ENCODE measurements at places on chromosomes 7 and 10.
A peak's percentile ranks its signal among the peaks of the same experiment; 100 is the strongest.

DNA sequence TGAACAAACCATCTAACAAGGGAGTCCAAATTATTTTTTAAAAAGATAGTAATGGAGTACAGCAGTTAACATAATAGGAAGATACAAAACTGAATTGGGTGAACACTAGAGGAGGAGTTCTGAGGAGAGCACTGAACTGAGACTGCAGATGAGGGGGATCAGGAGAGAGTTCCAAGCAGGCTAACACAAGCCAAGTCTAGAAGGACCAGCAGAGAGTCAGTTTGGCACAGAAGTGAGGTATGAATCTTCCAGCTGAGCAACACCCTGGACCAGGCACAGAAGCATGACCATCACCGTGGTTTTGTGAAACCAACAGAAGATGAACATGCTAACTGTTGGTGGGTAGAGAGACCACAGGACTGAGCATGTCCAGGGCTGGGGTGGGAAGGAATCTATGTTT is 30.8 kb upstream of the PLCE1 start:
- no peak overlapping the region for H3K4me3 ChIP-seq
- peak overlapping the region; percentile 21 for H3K27ac ChIP-seq
- no peak for DNase-seq
- no peaks in the 10 kb centered on the region for H3K27me3 ChIP-seq
- H3K4me1 ChIP-seq: no peaks in the 10 kb centered on the region

GRCh38 chr10:90530521-90530920 is 327.3 kb downstream of the HTR7 start:
- H3K27ac ChIP-seq: no peak overlapping the region
- H3K36me3 ChIP-seq: no peaks in the 10 kb centered on the region
- H3K27me3 ChIP-seq: no peaks in the 10 kb centered on the region

GRCh38 chr7:1558841-1559625 is 3.0 kb upstream of the TMEM184A start:
- no peak for DNase-seq
- peaks cover 40% of the 10 kb centered on the region for H3K4me1 ChIP-seq
- H3K27me3 ChIP-seq: no peaks in the 10 kb centered on the region

GRCh38 chr7:133709036-133709880 is 417.9 kb upstream of the LRGUK start:
- no peak overlapping the region for H3K27ac ChIP-seq
- H3K36me3 ChIP-seq: no peaks in the 10 kb centered on the region
- H3K4me1 ChIP-seq: no peaks in the 10 kb centered on the region
- H3K27me3 ChIP-seq: no peaks in the 10 kb centered on the region
- DNase-seq: no peak
- H3K4me3 ChIP-seq: no peak overlapping the region

- no peak overlapping the region for H3K27ac ChIP-seq
- H3K36me3 ChIP-seq: no peaks in the 10 kb centered on the region
- no peak for DNase-seq
- no peaks in the 10 kb centered on the region for H3K4me1 ChIP-seq
Observed at GRCh38 chr7:81873559-81873958, 103.7 kb upstream of the HGF start.

DNA sequence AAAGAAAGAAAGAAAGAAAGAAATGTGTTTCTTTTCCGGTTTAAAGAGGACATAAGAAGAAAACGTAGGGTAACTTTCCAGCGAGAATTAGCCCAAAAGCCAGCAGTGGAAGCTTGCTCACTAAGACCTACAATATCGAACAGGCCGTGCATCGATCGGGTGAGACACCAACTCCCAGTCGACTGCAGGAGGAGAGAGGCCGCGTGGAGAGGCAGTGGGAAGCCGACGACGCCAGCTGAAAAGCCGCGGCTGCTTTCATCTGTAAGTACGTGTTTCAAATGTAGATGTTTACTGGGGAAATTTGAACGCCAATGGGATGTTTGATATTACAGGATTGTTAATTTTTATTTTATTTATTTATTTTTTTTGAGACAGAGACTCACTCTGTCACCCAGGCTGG is 28.6 kb upstream of the GIMAP8 start:
- H3K27me3 ChIP-seq: no peaks in the 10 kb centered on the region
- no peak overlapping the region for H3K4me3 ChIP-seq
- H3K4me1 ChIP-seq: peaks cover 8% of the 10 kb centered on the region
- DNase-seq: no peak
- H3K36me3 ChIP-seq: no peaks in the 10 kb centered on the region

GRCh38 chr10:15796098-15796759 is 64.1 kb downstream of the MINDY3 start:
- H3K4me1 ChIP-seq: peaks cover 8% of the 10 kb centered on the region
- no peaks in the 10 kb centered on the region for H3K36me3 ChIP-seq
- no peak overlapping the region for H3K4me3 ChIP-seq
- DNase-seq: no peak
- no peaks in the 10 kb centered on the region for H3K27me3 ChIP-seq

GRCh38 chr7:95843286-95843685 is 70.9 kb downstream of the DYNC1I1 start:
- no peaks in the 10 kb centered on the region for H3K27me3 ChIP-seq
- no peak for DNase-seq
- no peak overlapping the region for H3K27ac ChIP-seq
- H3K4me3 ChIP-seq: no peak overlapping the region
- H3K4me1 ChIP-seq: no peaks in the 10 kb centered on the region
- no peaks in the 10 kb centered on the region for H3K36me3 ChIP-seq

DNA sequence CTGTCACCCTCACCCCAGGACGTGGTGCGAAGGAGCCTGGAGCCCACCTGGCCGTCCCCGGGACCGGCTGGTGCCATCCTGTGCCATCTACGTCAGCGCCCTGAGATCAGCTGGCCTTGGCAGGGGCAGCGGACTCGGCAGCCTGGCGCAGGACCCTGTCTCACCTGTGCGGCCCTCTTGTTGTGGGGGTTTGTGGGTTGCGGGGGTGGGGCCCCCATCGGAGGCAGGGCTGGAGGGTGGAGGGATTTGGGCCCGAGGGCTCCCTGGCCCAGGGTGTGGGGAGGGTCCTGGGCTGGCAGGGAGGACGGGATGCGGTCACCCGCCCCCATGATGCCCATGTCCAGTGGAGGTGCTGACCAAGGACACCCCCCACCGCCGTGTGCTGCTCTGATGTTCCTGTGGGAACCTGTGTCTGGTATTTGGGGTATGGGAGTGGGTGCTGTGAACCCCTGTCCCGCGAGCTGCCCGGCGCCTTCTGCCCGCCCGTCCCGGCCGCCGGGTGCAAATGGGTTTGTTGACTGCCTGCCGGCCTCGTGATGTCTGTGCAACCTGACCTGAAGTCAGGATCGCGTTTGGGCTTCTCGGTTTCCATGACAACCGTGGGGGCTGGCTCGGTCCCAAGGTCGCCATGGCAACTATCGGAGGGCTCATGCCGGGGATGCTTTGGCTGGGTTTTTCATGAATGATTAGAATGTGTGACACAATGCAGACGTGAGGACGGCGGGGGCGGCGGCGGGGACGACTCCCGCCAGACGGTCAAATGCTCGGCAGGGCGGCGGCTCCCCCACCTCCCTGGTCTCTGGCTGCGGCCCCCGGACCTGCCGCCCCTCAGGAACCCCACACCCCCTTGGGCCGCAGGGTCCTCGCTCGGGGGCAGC is 7.3 kb downstream of the MAFK start:
- peak overlapping the region; percentile 97 for H3K27ac ChIP-seq
- peak overlapping the region; percentile 25 for H3K4me3 ChIP-seq
- H3K27me3 ChIP-seq: no peaks in the 10 kb centered on the region
- peaks cover 27% of the 10 kb centered on the region for H3K36me3 ChIP-seq

GRCh38 chr10:7589748-7590147 is 77.0 kb downstream of the ITIH5 start:
- no peak overlapping the region for H3K27ac ChIP-seq
- no peaks in the 10 kb centered on the region for H3K36me3 ChIP-seq
- no peaks in the 10 kb centered on the region for H3K4me1 ChIP-seq
- DNase-seq: no peak
- no peaks in the 10 kb centered on the region for H3K27me3 ChIP-seq
- no peak overlapping the region for H3K4me3 ChIP-seq

- H3K27me3 ChIP-seq: no peaks in the 10 kb centered on the region
- H3K27ac ChIP-seq: peak overlapping the region; percentile 65
- DNase-seq: no peak
- H3K36me3 ChIP-seq: no peaks in the 10 kb centered on the region
Observed at GRCh38 chr10:114375047-114375446, 29.3 kb downstream of the AFAP1L2 start.

DNA sequence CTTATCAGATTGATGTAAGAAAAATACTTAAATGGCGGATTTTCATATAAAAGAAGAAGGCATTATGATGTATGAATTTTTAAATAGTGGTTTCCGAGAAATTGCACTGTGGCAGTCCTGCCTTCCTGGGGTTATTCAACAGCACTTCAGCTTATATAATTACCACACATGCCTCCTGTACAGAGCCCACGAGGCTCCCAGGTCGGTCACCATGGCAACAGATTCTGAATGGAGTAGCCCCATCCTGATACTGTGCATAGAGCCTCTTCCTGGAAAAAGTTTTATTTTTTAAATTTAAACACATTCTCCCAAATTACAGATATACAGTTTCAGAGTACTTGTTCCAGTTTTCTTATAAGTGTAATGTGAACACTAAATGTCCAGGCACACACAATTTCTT is 15.9 kb upstream of the ASB4 start:
- H3K36me3 ChIP-seq: no peaks in the 10 kb centered on the region
- H3K27ac ChIP-seq: no peak overlapping the region
- DNase-seq: no peak
- no peaks in the 10 kb centered on the region for H3K27me3 ChIP-seq
- H3K4me3 ChIP-seq: no peak overlapping the region

GRCh38 chr10:5413012-5413938 is 918 bp downstream of the NET1 start:
- H3K4me1 ChIP-seq: no peaks in the 10 kb centered on the region
- peak overlapping the region; percentile 83 for H3K4me3 ChIP-seq
- no peak for DNase-seq
- H3K27me3 ChIP-seq: no peaks in the 10 kb centered on the region
- H3K27ac ChIP-seq: peak overlapping the region; percentile 87
- no peaks in the 10 kb centered on the region for H3K36me3 ChIP-seq

GRCh38 chr10:95264227-95265051 is 26.4 kb downstream of the PDLIM1 start:
- peak overlapping the region; percentile 55 for H3K27ac ChIP-seq
- no peaks in the 10 kb centered on the region for H3K27me3 ChIP-seq
- no peak for DNase-seq
- peaks cover 30% of the 10 kb centered on the region for H3K4me1 ChIP-seq

DNA sequence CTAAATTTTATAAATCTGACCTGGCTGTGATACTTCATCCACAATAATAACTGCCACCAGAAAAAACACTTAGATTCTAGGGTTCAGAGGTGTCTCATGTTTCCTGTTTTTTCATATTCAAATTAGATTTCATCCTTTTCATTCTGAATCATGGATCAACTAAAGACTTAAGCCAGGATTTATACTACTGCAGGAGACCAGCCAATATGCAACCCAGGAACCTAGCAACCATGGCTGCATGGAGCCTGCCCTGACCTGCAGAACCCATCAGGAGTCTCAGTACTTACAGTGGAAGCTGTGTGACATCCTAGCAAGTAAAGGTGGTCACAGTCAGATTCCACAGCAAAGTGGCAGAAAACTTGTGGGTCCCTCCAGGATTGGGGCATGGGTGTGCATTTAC is 40.5 kb upstream of the RNF148 start:
- DNase-seq: no peak
- no peaks in the 10 kb centered on the region for H3K36me3 ChIP-seq
- H3K4me1 ChIP-seq: no peaks in the 10 kb centered on the region
- no peaks in the 10 kb centered on the region for H3K27me3 ChIP-seq
- H3K27ac ChIP-seq: no peak overlapping the region

GRCh38 chr7:126727930-126728391 is 524.8 kb downstream of the GRM8 start:
- H3K36me3 ChIP-seq: no peaks in the 10 kb centered on the region
- no peaks in the 10 kb centered on the region for H3K27me3 ChIP-seq
- DNase-seq: no peak

DNA sequence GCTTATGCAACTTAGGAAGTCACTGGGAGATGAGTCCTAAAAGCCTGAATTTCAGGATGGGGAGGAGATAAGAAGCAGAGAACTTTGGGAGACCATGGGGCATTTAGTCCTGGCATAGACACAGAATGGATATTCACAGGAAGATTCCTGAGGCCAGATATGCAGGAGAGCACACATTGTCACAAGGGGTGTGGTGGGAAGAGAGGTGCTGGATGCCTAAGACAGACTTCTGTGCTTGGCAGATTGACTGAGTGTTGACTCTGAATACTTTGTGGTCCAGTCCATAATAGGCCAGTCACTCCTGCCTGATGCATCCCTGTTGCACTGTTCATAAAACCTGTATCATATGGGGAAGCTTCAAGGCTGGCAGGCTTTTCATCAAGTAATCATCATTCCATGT is 18.5 kb downstream of the SRI start:
- H3K4me1 ChIP-seq: no peaks in the 10 kb centered on the region
- no peaks in the 10 kb centered on the region for H3K27me3 ChIP-seq
- peaks cover 6% of the 10 kb centered on the region for H3K36me3 ChIP-seq
- no peak for DNase-seq
- H3K4me3 ChIP-seq: no peak overlapping the region

DNA sequence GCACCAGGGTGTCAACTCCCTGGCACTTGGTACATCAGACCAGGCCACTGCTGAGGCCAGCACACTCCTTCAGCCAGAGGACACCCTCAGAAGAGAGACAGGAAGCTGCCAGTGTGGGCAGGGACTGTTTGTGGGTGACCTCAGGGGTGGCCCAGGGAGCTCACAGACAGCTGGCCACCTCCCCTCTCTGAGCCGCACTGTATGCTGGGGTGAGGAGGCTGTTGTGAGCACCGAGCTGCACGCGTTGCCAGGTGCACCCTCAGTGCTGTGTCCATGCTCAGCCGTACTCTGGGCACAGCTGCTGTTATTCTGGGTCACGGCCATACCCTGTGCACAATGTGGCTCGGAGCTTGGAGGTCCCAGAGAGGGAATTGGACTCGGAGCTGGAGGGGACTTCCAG is 61.5 kb upstream of the NANOS1 start:
- no peaks in the 10 kb centered on the region for H3K27me3 ChIP-seq
- no peak for DNase-seq
- no peak overlapping the region for H3K27ac ChIP-seq
- H3K4me3 ChIP-seq: no peak overlapping the region

GRCh38 chr7:93218997-93219827 is 7.1 kb downstream of the HEPACAM2 start:
- no peak for DNase-seq
- no peaks in the 10 kb centered on the region for H3K36me3 ChIP-seq
- no peaks in the 10 kb centered on the region for H3K4me1 ChIP-seq
- H3K27me3 ChIP-seq: no peaks in the 10 kb centered on the region

GRCh38 chr7:55361560-55361959 is 3.6 kb upstream of the LANCL2 start:
- H3K27ac ChIP-seq: no peak overlapping the region
- H3K27me3 ChIP-seq: peaks cover 9% of the 10 kb centered on the region
- H3K4me1 ChIP-seq: peaks cover 4% of the 10 kb centered on the region
- no peak overlapping the region for H3K4me3 ChIP-seq
- DNase-seq: no peak

DNA sequence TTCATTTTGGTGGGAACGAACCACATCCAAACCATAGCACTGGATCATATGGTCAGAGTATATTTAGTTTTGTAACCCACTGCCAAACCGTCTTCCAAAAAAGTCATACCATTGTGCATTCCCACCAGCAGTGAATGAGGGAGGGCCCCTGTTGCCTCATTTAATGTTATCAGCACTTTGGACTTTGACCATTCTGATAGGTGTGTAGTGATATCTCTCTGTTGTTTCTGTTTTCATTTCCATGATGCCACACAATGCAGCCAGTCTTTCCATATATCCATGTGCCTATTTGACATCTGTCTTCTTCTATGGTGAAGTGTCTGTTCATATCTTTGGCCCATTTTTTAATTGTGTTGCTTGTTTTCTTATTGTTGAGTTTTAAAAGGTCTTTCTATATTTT is 105.0 kb upstream of the PPP2R2D start:
- H3K4me1 ChIP-seq: no peaks in the 10 kb centered on the region
- no peak for DNase-seq
- no peak overlapping the region for H3K4me3 ChIP-seq
- no peaks in the 10 kb centered on the region for H3K27me3 ChIP-seq

Data from esophagus squamous epithelium (tissue), 5 donors.